ENCODE measurements at places on chromosomes 7 and 10.

- DNase-seq, result no peak
Observed at GRCh38 chr7:2175514-2175913, 57.2 kb downstream of the MAD1L1 start.

- DNase-seq, result no peak
Observed at GRCh38 chr10:69747179-69747578, 54.5 kb upstream of the COL13A1 start.

GRCh38 chr10:48282829-48283228 lies 8.3 kb upstream of the FRMPD2 start:
- DNase-seq, result no peak

DNA sequence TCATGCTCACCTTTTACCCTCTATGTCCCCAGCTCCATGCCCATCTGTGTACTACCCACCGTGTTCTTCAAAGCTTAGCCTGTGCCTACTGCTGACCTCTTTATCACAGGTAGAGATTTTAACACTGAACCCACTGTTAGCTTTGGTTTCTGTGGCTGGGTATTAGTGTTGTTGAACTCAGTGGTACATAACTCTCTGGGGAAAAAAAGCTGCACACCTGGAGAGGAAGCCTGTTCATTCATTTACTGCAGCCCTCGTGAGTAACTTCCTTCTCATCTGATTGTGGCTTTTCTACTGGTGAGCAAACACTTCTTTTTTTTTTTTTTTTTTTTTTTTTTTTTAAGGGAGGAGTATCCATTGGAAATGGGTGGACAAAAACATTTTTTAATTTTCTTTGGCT lies 326.3 kb downstream of the CCSER2 start:
- no peak for DNase-seq

- DNase-seq, result no peak
Observed at GRCh38 chr10:11631890-11632587, 20.6 kb upstream of the USP6NL start.

DNA sequence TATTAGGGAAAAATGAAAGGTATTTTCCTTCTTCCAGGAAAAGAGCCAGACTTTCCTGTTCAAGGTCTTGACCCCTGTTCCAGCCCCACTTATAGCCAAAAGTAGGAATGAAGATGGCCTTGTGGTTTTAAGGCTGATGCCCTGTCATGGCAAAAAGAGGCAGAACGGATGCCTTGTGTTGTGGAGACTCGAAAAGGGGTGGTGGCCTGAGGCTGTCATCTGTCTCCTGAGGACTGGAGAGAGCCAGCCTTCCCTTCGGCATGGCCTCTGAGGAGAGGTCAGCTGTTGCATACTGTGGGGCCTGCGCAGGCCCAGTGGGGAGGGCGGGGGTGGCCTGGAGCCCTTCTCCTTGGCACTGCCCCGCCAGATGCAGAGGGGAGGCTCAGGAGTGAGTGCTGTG lies 166.0 kb upstream of the EEPD1 start:
- no peak for DNase-seq

DNA sequence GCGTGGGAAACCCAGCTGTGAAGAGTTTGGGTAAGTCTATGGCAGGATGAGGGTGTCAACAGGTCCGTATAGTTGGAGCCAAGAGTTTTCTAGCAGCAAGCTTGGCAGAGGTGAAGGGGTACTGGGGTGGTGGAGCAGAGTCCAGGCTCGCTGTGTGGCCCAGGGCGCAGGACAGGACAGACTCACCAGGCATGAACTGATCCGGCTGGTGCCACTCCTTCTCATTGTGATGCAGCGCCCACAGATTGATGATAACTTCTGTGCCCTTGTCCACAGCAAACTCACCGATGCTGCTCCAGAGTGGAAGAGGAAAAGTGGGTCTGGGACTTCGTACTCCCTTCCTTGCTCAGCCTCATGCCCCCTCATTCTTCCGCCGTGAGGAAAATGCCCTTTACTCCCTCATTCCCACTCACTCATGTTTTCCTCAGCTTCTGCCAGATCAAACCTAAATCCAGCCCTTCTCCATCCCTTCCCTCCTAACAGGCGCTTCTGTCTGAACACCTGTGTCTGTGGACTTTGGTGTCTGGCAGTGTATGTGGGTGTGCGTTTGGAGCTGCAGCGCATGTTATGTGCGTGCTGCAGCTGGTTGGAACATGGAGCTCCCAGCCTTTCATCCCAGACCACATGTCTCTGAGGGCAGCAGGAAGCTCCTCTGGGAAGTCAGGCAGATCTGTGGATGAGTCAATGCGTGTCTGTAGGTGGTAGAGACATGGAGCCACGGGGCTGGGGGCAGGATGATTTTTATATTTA lies 5.7 kb downstream of the CYP17A1 start:
- DNase-seq, result no peak

- DNase-seq, result no peak
Observed at GRCh38 chr10:114879541-114880158, 58.1 kb downstream of the FHIP2A start.

DNA sequence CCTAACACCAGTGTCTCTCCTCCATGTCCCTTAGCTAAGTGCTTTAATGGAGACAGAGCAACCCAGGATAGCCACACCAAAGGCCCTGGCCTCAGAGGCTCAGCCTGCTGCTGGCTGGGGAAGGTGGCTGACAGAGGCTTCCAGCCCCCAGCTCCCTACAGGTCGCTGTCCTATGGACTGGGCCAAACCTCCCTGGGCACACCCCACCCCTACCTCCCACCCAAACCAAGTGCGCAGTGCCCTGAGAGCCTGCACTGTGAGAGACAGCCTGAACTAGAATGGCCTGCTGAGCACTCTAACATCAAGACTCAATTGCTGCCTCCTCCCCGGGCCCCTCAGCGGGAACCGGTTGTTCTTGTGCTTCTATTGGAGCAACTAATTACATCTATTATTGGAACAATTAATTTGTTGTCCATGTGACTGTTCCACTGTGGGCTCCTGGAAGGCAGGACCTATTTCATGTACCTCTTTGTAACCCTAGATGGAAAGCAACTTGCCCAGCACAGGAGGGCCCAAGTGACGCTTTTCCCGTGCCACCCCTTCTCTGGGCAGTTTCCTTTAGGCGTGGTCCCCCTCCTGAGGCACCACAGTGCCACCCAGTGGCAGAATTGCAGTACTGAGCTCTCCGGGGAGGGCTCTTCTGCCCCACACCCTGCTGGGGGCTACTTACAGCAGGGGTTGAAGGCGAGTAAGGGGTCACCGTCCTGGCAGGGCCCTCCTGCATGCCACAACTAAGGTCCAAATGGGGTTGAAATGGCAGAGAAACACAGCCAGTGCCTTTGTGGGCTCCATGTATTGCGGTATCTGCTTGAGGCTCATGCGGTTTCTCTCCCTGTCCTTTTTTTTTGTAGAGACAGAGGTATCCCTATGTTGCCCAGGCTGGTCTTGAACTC lies 63.7 kb upstream of the WAPL start:
- peak; percentile 8 for DNase-seq

- DNase-seq, result no peak
Observed at GRCh38 chr7:38781991-38782390, 127.0 kb downstream of the VPS41 start.

GRCh38 chr7:36286226-36286625 lies 103.4 kb upstream of the ANLN start:
- no peak for DNase-seq

DNA sequence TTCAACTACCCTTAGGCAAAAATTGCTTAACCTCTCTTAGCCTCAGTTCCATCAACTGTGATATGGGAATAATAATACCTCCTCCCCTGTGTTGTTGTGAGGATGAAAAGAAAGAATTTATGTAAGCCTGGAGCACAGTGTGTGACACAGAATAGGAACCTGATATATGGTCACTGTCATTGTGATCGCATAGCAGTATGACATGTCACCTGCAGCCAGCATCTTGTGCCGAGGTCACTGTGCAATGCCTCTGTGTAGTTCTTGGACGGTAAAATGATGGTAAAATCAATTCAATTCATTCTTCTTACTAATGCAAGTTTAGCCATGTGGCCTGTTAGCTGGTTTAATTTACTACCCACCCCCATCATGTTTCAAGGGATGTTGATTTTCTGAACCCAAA lies 54.6 kb upstream of the GPR158 start:
- DNase-seq, result no peak

- no peak for DNase-seq
Observed at GRCh38 chr7:49397750-49398149, 375.7 kb upstream of the VWC2 start.

- DNase-seq, result no peak
Observed at GRCh38 chr10:119219871-119220270, 12.5 kb downstream of the GRK5 start.

DNA sequence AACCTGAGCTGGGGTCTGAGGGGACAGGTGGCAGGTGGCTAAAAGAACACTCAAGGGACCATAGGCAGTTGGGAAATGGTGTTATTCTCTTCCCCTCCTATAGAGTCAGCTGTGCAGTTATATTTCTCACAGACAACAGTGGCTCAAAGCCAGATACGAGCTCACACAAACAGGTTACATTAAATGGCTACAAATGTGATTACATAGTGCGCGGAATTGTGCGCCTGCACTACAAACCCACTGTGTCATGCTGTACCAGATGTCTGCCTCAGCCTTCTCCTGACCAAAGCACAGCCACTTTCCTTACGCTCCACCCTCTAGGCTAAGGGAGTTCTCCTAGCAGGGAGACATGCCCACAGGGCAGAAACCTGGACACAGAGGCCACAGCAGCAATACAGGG lies 387.2 kb downstream of the CNTNAP2 start:
- DNase-seq, result no peak

GRCh38 chr10:128525444-128525843 lies 399.2 kb upstream of the MKI67 start:
- no peak for DNase-seq

DNA sequence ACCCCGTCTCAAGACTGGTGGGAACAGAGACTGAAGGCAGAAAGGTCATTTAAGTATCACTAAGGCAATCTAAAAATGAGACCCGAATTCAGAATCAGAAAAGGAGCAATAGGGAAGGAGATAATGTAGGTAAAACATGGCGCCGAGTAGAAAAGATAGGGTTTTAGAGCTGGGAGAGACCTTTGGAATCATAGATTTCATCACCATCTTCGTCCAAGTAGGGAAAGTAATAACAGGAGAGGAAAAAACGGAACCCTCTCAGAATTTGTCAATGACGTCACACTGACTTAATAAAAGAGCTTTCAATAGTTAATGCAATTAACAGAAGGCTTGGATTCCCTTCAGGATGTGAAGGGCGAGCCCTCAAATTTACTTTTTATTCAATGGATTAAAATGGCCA lies 1.0 kb upstream of the UBN2 start:
- DNase-seq, result no peak

DNA sequence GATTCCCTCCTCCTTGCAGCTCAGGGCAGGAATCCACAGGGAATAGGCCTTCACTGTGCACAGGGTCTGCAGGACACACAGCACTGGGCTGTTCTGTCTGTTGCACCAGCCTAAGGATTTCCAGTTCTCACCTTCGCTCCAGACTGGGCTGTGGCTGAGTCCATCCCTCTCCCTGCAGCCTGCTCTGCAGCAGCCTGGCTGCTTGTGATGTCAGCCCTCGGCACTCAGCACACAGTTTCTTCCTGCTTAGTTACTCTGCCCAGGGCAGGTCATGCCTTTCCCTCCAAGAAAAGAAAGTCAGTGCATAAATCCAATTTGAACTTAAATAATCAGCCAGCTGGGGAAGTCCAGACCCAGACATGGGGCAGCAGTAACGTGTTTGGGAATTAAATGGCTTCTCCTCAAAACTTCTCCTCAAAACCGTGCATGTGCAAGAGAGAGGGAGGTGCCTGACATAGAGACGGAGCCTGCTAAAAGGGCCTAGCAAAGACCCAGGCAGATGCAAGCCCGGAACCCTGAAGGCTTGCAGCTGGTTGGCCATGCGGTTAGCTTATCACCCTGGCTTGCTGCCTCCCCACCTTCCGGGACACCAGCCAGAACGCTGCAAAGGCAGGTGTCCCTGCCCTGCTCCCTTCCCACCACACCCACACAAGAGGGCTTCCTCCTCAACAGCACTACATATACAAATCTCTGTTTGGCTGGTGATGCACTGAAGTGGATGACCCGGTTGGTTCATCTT lies 10.9 kb upstream of the GDF2 start:
- no peak for DNase-seq

- no peak for DNase-seq
Observed at GRCh38 chr10:80694930-80695329, 157.2 kb downstream of the SH2D4B start.

- peak; percentile 32 for DNase-seq
Observed at GRCh38 chr10:118543714-118544400, 51.6 kb downstream of the PRLHR start.

GRCh38 chr7:122268101-122268500 lies 36.4 kb downstream of the FEZF1 start:
- DNase-seq, result no peak

GRCh38 chr7:142752376-142753225 lies 3.3 kb downstream of the PRSS1 start:
- no peak for DNase-seq

- no peak for DNase-seq
Observed at GRCh38 chr7:77242554-77242953, 42.9 kb upstream of the FGL2 start.

DNA sequence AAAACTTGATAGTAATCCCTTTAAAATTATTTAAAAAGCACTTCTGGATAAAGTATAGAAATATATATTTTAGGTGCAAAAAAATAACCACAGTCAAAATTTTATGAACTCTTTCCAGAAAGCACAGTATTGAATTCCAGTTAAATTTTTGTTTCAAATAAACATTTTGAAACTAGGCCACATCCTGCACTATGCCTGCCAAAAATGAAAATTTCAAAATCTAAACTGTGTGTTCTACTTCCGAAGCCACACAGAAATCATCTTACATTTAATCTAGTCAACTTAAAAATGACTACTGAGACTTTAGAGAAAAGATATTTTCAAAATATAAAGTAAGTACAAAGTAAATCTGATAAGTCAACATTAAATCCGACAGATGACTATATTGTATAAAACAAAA lies 50.0 kb downstream of the MAGI2 start:
- DNase-seq, result no peak

DNA sequence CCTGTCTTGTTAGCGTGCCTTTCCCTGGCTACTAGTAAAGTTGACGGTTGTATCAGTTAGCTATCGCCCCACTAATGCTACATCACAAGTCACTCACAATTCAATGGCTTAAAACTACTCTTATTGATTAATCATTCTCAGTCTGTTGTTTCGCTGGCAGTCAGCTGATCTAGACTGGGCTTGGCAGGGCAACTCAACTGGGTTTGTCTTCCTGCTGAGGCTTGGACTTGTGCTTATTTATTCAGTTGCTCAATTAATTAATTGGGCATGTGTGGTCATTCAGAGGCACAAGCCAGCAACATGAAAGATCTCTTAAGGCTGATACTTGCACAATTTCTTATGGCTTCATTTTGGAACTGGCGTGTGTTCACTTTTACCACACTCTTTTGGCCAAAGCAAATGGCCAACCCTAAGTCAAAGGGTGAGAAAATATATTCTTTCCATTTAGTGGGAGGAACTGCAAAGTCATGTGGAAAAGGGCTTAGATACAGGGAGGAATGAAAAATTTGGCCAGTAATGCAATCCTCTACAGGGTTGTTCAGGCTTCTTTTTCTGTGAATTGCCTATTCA lies 333.5 kb downstream of the GPR37 start:
- DNase-seq, result no peak

GRCh38 chr10:1498746-1499358 lies 238.5 kb downstream of the ADARB2 start:
- DNase-seq, result no peak
